ENCODE measurements at places on chromosomes 2 and 18.

- no peak for DNase-seq
Measured at GRCh38 chr2:207983641-207984042, 41.7 kb downstream of the PLEKHM3 start.

DNA sequence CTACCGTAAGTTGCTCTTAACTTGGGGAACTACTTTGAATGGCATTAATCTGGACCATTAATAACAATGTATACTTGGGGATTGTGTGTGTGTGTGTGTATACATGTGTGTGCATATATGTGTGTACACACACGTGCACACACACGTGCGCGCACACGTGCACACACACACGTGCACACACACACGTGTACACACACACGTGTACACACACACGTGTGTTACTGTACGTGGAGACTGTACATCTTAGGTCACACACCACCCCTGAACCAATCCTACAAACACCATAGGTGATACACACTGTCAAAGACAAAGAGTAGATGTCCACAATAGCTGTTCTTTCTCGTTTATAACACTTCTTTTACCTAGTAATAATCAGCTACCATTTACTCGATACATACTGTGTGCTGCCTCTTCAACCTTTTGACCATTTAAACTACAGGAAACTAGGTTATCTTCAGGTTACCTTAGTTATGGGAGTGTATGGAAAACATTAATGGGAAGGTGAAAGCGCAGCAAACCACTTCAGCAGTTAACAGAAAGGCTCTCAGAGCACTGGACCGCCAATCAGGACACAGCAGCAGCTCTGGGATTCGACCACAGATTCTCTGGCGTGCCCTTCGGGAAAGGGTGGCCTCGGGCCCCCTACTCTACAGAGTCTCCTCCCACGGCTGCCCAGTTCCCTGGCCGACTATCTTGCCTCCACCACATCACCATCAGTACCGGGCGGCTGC lies 894 bp upstream of the GCC2 start:
- peak; percentile 47 for DNase-seq

DNA sequence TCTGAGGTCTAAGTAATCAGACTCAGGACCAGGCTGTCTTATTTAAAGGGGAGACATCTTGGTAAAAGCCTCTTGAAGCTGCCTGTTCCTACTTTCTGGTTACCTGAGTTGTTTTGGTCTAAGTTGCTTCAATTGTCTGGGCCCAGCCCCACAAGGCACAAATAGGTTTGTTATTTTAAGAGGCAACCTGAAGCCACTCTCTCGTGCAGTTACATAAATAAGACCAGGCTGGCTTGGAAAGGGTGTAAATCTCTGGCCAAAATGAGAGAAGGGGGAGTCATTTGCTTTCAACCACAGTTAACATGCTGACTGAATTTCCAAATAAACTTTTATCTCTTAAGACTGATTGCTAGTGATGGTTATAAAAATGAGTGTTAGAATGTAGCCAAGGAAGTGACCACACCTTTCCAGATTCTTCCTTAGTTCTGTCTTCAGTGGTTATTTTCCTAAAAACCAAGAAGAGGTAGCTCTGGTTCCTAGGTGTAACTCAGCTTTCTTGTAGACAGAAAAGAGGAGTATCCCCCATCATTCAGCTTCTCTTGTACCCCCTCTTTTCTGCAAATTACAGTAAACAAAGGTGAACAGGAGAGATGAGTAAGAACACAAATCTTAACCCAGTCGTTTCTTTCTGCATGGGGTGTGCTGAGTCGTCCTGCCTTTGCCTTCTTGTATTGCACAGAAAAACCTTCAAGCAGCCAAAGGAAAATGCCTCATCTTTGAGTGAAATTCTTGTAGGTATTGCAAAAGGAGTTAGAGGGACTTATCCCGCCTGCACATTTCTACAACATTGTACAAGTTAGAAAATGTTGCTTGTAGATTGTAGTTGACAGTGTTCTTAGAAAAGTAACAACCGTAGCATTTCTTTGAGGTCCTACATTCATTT lies 161.5 kb upstream of the NT5C1B start:
- DNase-seq = no peak

DNA sequence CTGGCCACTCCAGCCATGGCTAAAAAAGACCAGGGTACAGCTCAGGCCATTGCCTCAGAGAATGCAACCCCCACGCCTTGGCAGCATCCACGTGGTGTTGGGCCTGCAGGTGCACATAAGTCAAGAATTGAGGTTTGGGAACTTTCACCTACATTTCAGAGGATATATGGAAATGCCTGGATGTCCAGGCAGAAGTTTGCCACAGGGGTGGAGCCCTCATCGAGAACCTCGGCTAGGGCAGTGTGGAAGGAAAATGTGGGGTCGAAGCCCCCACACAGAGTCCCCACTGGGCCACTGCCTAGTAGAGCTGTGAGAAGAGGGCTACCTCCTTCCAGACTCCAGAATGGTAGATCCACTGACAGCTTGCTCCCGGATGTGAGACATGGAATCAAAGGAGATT lies 477.3 kb downstream of the LPIN1 start:
- no peak for DNase-seq

DNA sequence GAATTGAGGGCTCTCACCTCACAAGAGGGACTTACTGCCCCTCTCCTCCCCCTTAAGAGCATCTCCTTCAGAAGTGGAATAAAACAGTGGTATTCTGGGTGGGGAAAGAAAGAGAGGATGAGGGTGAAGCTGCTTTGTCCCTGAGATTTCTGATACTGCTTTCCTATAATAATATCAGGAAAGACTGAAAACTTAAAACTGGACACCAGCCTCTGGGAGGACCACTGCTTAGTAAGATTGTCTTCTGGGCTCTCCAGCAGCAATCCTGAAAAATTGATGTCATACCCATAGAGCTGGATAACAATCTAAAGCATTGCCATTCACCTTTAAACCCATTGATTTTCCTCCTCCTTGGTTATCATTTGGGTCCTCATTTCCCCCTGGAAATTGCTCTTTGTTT lies 4.7 kb upstream of the HOXD4 start:
- no peak for DNase-seq

- no peak for DNase-seq
Measured at GRCh38 chr2:160042054-160042453, 20.4 kb downstream of the PLA2R1 start.

GRCh38 chr2:157838442-157839161 lies 37.5 kb downstream of the ACVR1 start:
- DNase-seq = peak; percentile 52

Data from SK-N-DZ (cell line).